NCI-H1930 (cell line): ENCODE measurements at places on chromosomes 4 and X.

DNA sequence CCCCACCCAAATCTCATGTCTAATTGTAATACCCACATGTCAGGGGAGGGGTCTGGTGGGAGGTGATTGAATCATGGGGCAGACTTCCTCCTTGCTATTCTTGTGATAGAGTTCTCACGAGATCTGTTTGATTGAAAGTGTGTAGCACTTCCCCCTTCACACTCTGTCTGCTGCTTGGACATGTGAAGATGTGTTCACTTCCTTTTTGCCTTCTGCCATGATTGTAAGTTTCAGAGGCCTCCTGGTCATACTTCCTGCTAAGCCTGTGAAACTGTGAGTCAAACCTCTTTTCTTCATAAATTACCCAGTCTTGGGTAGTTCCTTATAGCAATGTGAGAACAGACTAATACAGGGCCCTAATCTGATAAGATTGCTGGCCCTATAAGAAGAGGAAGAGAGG, 1514.8 kb downstream of the RPA4 start:
- no peak for DNase-seq

GRCh38 chrX:39874202-39874816, 223.4 kb downstream of the BCOR start:
- no peak for DNase-seq

DNA sequence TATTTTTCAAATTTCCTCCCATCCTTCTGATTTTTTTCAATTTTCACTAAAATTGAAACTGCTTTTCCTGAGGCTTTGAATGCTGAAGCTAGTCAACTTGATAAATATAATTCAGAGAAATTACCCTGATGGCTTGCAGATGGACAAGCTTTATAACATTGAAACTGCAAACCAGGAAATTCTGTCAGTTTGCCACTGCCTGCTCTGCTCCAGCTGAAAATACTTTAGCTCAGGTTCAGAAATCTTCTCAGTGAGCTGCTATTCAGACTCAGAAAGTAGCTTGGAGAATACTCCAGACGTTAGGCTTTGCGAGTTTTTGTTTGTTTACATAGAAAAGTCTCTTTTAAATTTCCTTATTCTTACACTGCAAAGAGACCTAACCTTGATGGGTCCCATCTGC, 1574.7 kb downstream of the STIM2 start:
- no peak for DNase-seq

DNA sequence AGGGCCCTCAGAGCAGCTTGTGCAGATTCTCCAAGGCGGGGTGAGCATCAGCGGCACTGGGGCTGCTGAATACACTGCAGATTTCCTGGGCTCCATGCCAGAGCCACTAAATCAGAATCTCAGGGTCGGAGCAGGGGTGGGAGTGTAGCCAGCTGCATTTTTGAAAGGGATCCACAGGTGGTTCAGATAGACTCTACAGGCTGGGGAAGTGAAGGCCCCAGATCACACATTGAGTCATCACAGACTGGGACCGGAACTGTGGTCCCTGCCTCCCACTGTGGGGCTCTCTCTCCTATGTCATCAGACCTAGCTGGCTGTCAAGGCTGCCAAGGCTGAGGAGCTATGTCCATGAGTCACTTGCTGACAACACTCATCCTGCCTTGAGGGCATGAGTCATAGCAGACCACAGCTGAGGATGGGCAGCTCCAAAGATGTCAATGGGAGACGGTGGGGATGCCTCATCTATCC, 162.3 kb upstream of the MAMLD1 start:
- DNase-seq = no peak

DNA sequence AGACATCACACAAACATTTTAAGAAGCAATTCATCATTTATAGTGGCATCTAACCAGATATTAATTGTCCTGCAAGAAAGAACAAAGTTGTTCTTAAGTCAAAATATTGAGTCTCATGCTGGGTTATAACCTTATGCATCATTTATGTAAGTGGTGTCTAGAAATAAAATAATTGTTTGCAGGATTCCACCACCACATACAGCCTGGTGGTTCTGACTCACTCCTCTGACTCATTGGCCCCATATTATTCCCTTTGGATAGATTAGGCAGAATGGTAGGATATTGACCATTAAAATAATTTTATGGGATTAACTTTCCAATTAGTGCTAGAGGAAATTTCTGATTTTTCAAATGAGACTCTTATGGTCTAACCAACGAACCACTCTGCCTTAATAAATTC, 384.5 kb downstream of the GRXCR1 start:
- no peak for DNase-seq
